HS-27A (cell line): ENCODE measurements at places on chromosomes 3 and 15.

DNA sequence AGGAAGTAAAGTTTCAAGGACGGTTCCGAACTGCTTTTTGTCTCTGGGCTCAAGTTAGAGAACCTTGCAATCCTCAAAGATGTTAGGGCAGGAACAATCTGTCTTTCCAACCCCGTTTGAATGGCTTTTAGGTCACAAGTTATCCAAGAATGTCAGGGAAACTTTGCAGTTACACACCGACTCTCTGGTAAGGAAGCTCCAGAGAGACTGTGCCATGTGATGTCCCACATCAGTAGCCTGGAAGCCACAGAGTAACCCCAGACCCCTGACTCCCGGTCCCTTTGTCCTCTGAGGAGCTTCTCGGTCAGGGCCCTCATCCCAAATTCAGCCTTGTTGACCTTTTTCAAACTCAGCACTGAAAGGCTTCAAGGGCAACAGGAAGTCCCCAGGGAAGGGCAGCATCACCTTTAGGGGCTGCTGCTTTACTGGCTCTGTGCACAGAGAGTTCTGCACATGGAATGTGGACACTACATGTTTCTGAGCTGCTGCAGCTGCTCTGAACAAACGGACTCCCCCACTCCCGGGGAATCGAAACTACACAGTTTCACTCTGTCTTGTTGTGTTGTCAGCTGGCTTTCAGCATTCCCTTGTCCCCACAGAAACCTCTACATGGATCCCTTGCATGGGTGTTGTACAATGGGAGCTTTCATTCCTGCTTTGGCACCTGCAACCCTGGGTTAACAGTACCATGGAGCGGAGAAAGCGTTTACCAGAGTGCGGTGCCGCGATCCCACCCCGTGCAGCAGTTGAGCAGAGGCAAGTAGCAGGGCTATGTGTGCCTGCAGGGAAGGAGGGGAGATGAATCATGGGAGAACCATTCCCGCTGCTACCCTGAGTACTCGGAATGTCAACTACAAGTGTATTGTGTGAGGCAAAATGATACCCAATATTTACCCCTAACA lies 408.2 kb upstream of the THBS1 start:
- DNase-seq: peak; percentile 83

GRCh38 chr3:152026033-152026556 lies 152.7 kb downstream of the SUCNR1 start:
- peak; percentile 87 for DNase-seq

- peak; percentile 61 for DNase-seq
Observed at GRCh38 chr3:189914799-189915198, 205.9 kb downstream of the P3H2 start.

DNA sequence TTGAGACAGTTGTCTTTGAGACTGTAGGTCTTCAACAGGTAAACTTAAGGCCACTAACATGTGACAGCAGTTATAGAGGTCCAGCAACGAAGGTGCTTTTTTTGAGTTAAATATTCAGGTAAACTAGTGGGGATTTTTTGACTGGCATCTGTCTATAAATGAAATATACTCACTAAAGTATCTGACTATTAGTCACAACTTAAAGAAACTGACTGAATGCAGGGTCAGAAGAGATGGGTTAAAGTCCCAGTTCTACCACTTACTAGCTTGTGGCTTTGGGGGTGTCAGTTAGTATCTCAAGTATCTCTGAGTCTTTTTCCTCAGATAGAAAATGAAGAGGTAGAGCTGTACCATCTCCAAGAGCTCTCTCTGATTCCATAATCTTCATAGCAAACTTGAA lies 18.0 kb downstream of the MIX23 start:
- DNase-seq: no peak

GRCh38 chr3:23396746-23397145 lies 193.6 kb downstream of the UBE2E2 start:
- no peak for DNase-seq
